ENCODE measurements at places on chromosomes 11 and 22.

DNA sequence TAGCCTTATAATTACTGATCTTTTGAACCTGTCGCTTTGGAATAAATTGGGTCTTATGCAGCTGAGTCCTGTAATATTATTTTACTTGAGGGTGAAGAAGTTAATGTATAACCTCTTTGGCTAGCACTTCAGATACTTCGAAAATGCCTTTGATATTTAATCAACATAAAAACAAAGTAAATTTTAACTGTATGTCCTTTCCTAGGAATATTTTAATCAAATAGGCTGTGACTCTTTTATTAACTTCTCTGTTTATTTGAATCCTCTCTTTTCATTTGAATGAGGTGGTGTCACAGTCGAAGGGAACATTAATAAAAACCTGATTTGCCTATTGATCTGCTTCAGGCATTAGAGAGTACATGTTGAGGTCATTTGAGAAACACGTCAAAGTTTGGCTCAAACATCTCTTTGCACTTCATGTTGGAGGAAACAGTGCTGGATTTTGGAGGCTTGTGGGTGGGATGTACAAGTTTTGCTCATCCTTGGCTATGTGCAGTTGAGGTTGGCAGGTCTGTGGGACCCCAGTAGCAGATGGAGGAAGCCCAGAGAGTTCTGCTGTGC, 143.6 kb downstream of the NCAM1 start:
- DNase-seq: no peak

GRCh38 chr11:124536520-124536919, 6.9 kb downstream of the OR8B12 start:
- DNase-seq: no peak

DNA sequence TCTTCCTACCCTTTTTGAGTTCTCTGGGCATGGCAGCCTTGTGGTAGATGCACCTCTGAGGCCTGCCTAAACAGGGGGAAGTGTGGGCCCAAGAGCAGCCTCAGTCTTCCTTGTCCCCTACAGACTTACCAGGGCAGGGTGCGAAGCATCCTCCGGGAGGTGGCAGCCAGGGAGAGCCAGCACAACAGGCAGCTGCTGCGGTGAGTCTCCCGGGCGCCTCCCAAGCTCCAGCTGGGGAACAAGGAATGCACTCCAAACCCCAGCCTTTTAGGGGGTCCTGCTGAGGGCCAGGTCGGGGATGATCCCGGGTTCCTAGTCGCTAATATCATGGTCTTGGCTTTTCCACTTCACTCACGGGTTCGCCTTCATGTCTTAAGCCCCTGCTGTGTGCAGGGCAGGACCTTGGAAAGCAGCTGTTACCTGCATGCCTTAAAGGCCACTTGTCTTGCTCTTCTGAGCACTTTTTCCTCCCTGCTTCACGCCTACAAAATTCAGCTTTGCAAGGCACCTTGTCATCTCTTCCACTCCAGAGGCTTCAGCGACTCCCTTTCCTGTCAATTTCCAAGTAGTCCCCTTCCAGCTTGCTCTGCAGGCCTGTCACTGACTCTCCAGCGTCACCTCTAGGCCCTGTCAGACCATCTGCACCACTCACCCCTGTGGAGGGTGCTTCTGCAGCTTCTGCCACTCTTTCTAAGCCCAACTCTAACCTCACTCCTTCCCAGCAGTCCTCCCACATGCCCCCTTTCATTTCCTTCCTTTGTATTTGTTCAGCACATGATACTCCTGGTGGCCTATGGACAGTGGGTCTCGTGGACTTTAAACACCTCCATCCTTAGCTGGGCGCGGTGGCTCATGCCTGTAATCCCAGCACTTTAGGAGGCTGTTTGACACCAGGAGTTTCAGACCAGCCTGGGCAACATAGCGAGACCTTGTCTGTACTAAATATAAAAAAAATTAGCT, 57.0 kb downstream of the PISD start:
- no peak for DNase-seq

DNA sequence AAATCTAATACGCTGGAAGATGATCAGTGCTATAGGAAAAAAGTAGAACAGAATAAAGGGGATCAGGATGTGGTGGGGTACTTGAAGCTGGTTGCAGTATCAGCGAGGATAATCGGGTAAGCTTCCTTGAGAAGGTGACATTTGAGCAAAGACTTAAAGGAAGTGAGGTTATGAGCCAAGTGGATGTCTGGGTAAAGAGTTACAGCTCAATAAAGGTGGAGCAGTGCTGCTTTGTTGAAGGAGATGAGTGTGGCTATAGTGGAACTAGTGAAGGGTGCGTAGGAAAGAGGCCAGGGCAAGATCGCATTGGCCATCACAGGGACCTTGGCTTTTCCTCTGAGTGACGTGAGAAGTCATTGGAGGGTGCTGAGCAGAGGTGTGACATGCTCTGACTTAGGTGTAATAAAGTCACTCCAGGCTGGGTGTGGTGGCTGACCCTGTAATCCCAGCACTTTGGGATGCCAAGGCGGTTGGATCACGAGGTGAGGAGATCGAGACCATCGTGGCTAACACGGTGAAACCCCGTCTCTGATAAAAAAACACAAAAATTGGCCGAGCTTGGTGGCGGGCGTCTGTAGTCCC, 2.3 kb upstream of the SYVN1 start:
- DNase-seq: no peak

DNA sequence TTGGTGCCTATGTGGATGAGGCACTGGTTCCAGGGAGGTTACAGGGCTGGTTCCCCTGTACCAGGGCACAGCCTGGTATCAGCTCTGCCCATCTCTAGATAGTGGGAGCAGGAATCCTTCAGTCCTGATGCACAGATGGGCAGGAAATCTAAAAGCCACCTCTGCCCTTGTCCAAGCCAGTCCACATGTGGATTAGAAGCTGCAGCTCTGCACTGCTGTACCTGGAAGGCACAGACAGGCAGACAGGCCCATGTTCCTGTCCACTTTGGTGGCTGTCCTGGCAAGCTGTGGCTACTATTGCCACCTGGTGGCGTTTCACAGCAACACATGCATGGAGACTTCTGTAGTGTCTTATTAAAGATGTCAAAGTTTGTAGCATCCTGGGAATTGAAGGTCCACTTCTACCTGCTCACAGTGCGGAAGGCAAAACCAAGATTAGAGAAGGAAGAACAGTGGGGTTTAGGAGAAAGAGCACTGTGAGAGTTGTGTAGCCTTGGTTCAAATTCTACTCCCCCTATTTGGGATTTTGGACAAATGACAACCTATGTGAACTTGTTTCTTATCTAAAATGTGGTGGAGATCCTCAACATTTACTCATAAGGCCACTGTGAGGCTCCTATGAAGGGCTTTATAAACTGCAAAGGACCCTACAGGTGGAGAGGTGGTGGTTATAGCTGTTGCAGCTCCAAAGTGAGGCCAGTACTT, 30.1 kb downstream of the NAV2 start:
- peak; percentile 58 for DNase-seq
